ENCODE measurements at places on chromosomes 2 and 18.

GRCh38 chr2:62320657-62321357 is 124.9 kb downstream of the B3GNT2 start:
- H3K36me3 ChIP-seq: no peaks in the 10 kb centered on the region
- H3K27ac ChIP-seq: no peak overlapping the region
- H3K4me3 ChIP-seq: no peak overlapping the region

GRCh38 chr2:85015653-85016360 is 44.8 kb downstream of the KCMF1 start:
- H3K4me3 ChIP-seq: no peak overlapping the region
- H3K27ac ChIP-seq: peak overlapping the region; percentile 55
- H3K27me3 ChIP-seq: no peaks in the 10 kb centered on the region

DNA sequence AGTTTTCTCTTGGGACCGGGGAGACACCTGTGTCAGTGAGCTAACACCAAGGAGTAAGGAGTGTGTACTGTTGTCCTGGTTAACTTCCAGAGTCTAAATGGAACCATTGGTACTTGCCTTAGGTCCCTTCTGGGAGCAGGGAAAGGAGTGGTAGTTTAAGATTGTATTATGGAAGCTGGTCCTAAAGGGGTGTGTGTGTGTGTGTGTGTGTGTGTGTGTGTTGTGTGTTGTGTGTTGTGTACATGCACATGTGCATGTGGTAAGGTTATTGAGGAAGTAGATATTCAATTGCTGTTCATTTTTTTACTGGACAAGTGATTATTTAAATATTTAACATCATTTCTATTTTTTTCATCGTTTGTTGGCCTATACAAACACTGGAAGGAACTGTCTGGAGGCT is 1.4 kb downstream of the APLF start:
- no peak overlapping the region for H3K27ac ChIP-seq
- no peak for DNase-seq
- peaks cover 17% of the 10 kb centered on the region for H3K4me1 ChIP-seq

GRCh38 chr2:46802665-46803546 is 112.7 kb downstream of the MCFD2 start:
- H3K27me3 ChIP-seq: no peaks in the 10 kb centered on the region
- H3K4me1 ChIP-seq: peaks cover 19% of the 10 kb centered on the region
- no peak for DNase-seq
- no peak overlapping the region for H3K4me3 ChIP-seq

GRCh38 chr18:48953104-48953706 is 2.4 kb upstream of the SMAD7 start:
- H3K27me3 ChIP-seq: no peaks in the 10 kb centered on the region
- H3K4me3 ChIP-seq: peak overlapping the region; percentile 78
- H3K36me3 ChIP-seq: no peaks in the 10 kb centered on the region
- H3K27ac ChIP-seq: peak overlapping the region; percentile 94
- no peak for DNase-seq

DNA sequence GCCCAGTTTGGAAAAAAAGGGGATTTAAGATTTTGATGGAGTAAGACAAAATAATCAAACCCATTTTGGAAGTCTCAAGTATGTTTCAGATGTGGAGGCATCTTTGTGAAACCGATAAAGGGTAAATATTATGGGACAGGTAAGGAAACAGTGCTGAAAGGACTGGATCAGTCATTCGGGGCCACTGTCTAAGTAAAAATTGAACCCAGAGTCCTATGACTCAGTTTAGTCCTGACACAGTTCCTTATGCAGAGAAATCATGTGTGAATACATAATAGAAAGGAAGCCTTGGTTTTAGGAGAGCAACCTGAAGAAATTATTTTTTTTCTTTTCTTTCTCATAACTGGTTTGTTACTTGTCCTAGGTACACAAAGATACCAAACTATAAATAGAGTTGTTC is 15.4 kb upstream of the ZEB2 start:
- no peaks in the 10 kb centered on the region for H3K27me3 ChIP-seq
- H3K36me3 ChIP-seq: no peaks in the 10 kb centered on the region
- H3K27ac ChIP-seq: no peak overlapping the region

DNA sequence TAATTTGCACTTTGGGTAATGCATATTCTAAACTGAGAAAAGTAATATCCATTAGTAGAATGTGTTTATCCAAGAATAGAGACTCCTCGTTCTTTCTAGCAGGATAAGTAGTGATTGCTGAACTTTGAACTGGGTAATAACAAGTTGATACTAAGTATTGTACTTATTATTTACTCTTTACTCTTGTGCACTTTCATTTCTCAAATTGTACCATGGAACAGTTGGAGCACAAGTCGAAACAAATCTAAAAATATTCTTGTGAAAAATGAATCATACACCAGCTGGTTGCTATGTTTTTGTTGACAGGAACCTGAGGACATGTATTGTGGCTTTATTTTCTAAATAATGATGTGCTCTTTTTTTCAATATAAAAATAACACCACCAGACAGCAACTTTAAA is 111.9 kb downstream of the RGPD3 start:
- no peaks in the 10 kb centered on the region for H3K36me3 ChIP-seq
- H3K4me3 ChIP-seq: no peak overlapping the region
- no peak overlapping the region for H3K27ac ChIP-seq
- no peaks in the 10 kb centered on the region for H3K4me1 ChIP-seq
- peaks cover 28% of the 10 kb centered on the region for H3K27me3 ChIP-seq
- no peak for DNase-seq

DNA sequence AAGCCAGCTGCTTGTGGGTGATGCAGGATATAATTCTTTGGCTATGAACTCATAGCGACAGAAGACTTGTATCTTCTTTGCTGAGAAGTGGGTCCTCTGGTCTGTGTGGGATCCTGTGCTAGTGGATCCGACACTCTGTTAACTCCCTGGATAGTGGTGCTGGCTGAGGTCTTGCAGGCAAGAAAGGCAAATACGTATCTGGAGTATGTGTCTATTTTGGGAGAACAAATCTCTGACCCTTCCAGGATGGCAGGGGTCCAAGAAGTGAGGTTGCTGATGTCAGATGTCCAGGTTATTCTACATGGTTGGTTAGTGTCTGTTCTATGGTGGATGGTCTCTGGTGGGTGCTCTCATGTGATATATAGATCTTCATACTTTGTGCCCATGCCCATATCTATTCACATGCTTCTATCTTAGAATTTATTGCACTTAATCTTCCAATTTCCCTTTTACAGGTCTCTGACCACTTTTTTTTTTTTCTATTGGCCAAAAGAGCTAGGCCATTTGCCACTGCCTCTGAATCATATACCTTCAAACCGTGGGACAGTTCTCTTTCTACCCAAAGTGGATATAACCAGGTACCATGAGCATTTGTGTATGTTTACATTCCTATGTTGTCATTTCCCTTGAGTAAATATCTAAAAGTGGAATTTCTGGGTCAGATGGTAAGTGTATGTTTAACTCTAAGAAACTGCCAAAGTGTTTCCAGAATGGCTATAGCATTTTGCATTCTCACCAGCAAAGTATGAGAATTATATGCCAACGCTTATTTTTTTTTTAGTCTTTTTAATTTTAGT is 45.1 kb upstream of the RBMS1 start:
- H3K27ac ChIP-seq: no peak overlapping the region
- H3K27me3 ChIP-seq: no peaks in the 10 kb centered on the region
- H3K4me1 ChIP-seq: peaks cover 2% of the 10 kb centered on the region

- no peaks in the 10 kb centered on the region for H3K4me1 ChIP-seq
- DNase-seq: no peak
- H3K4me3 ChIP-seq: no peak overlapping the region
- H3K27me3 ChIP-seq: no peaks in the 10 kb centered on the region
- no peak overlapping the region for H3K27ac ChIP-seq
Observed at GRCh38 chr2:163897799-163898198, 162.0 kb upstream of the FIGN start.

GRCh38 chr2:219622472-219622871 is 5.0 kb upstream of the SLC4A3 start:
- no peaks in the 10 kb centered on the region for H3K4me1 ChIP-seq
- no peak for DNase-seq
- no peaks in the 10 kb centered on the region for H3K36me3 ChIP-seq
- no peak overlapping the region for H3K4me3 ChIP-seq
- H3K27me3 ChIP-seq: no peaks in the 10 kb centered on the region
- H3K27ac ChIP-seq: no peak overlapping the region

DNA sequence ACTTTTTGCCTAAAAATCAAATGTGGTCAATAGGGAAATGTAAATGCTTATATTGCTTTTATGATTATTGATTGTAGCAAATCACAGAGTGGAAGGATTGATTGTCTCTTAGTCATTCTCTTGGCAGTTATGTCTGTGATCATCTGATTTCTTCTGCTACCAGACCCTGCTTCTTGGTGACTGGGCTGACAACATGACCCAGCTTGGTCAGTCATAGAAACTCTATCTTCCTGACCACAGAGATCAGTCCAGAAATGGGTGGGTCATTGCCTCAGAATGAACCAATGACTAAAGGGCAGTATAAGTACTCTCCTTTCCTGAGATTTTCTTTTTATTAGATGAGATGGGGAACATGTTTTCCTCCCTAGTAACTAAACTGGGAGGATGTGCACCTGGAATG is 87.6 kb downstream of the MAIP1 start:
- H3K36me3 ChIP-seq: no peaks in the 10 kb centered on the region
- peaks cover 12% of the 10 kb centered on the region for H3K4me1 ChIP-seq
- DNase-seq: no peak
- no peak overlapping the region for H3K4me3 ChIP-seq
- H3K27ac ChIP-seq: no peak overlapping the region

DNA sequence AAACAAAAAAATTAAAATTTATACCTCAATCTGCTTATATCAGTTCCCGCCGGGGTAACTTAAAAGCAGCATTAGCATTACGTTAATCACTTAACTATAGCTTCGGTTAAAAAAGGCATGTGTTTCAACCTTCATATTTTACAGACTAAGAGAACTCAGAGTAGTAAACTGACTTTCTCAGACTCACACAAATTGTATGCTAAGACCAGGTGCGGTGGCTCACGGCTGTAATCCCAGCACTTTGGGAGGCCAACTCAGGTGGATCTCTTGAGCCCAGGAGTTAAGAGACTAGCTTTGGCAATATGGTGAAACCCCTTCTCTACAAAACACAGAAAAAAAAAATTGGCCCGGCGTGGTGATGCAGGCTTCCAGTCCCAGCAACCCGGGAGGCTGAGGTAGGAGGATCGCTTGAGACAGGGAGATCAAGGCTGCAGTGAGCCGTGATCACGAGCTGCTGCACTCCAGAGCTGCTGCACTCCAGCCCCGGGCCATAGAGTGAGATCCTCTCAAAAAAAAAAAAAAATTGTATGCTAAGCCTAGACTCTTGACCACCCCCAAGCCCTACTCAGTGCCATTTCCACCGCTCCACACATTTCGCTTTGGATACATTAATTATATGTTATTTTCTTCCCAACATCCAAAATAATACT is 2.4 kb downstream of the HNRNPLL start:
- no peak for DNase-seq
- peak overlapping the region; percentile 69 for H3K4me3 ChIP-seq
- peaks cover 34% of the 10 kb centered on the region for H3K4me1 ChIP-seq
- H3K27me3 ChIP-seq: no peaks in the 10 kb centered on the region
- no peak overlapping the region for H3K27ac ChIP-seq

- H3K4me1 ChIP-seq: peaks cover 29% of the 10 kb centered on the region
- peak overlapping the region; percentile 27 for H3K27ac ChIP-seq
- no peaks in the 10 kb centered on the region for H3K36me3 ChIP-seq
- peak overlapping the region; percentile 34 for H3K4me3 ChIP-seq
Observed at GRCh38 chr2:219398721-219399363, 11.1 kb upstream of the DNPEP start.

DNA sequence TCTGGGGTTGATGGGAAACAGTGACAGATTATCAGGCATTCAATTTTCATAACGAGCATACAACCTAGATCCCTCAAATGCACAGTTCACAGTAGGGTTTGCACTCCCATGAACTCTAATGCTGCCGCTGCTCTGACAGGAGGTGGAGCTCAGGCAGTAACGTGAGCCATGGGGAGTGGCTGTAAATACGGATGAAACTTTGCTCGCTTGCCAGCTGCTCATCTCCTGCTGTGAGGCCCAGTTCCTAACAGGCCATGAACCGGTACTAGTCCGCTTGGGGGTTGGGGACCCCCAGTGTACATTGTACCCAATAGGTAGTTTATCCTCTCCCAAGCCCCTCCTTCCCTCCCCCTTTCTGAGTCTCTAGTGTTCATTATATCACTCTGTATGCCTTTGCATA is 94.6 kb downstream of the PTH2R start:
- H3K36me3 ChIP-seq: no peaks in the 10 kb centered on the region
- H3K4me3 ChIP-seq: no peak overlapping the region
- no peak overlapping the region for H3K27ac ChIP-seq
- H3K4me1 ChIP-seq: no peaks in the 10 kb centered on the region
- H3K27me3 ChIP-seq: no peaks in the 10 kb centered on the region

DNA sequence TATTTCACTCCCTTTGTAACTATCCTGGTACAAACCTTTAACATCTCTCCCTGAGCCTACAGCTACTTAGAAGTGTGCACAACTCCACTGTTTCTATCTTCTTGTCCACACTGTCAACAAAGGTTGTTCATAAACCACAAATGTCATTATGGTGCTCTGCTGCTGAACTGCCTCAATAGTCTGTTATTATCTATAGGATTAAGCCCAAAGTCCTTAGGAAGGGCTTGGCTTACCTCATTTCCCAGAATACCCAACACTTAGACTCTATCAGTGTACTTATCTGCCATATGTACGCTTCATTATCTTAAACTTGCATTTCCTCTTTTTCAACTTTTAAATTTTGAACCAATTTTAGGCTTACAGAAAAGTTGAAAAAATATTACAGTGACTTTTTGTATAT is 94.2 kb downstream of the HNMT start:
- no peaks in the 10 kb centered on the region for H3K36me3 ChIP-seq
- no peak overlapping the region for H3K27ac ChIP-seq
- peaks cover 16% of the 10 kb centered on the region for H3K4me1 ChIP-seq

Measured in PC-9 (cell line).